Left kidney (tissue), 8 donors: ENCODE measurements at places on chromosomes 1 and 21. TPM values are rescaled to one million over a fixed set of nuclear protein-coding genes. Genes with fewer than 3 reads are reported as not detected.

DNA sequence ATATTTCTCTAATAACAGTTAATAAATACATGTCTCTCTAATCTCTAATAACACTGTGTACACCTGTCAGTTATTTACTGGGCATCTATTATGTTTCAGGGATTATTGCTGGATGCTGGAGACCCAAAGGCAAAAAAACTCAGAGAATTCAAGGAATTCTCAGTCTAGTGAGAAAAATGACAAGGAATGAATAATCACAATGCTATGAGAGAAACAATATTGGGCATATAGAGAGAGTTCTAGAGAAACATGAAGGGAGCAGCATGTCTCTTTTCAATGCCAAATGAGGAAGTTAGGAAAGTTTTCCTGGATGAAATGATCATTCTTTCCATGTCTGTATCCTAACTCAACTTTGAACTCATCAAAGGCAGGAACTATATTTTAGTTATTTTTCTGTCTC is 82.8 kb downstream of the TNFSF18 start:
- DNase-seq: no peak

DNA sequence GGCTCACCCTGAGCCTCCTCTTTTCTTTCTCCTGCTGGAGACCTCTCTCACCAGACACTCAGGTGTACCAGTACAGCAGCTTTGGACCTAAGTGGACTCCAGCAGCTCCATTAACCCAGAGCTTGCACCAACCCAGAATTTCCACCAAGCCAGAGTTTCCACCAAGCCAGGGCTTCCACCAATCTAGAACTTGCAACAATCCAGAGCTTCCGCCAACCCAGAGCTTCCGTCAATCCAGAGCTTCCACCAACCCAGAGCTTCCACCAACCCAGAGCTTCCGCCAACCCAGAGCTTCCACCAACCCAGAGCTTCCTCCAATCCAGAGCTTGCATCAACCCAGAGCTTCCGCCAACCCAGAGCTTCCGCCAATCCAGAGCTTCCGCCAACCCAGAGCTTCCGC is 23.2 kb downstream of the CRYAA start:
- no peak for DNase-seq

DNA sequence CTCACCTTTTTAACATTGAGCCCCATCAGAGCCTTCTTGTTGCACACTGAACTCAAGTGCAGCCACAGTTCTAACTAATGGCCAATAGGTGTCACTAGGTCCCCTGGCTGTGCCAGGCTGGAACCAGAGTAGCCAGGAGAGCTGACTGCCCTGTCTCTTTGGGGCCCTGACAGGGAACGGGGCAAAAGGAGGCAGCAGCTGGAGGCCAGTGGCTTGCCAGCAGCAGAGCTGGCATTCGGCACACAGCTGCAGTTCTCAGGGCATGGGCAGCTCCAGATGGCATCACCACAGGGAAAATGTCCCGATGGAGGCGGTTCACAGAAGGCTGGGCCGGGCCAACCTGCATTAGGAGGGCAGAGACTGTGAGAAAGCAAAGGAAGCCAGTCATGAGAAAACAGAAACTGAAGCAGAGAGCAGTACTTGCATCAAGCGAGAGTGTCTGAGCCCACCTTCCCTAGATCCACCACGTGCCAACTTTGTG is 188.6 kb downstream of the FCRL5 start:
- peak; percentile 8 for DNase-seq

- DNase-seq: no peak
Observed at GRCh38 chr1:53547231-53547790, 88.1 kb downstream of the DMRTB1 start.

DNA sequence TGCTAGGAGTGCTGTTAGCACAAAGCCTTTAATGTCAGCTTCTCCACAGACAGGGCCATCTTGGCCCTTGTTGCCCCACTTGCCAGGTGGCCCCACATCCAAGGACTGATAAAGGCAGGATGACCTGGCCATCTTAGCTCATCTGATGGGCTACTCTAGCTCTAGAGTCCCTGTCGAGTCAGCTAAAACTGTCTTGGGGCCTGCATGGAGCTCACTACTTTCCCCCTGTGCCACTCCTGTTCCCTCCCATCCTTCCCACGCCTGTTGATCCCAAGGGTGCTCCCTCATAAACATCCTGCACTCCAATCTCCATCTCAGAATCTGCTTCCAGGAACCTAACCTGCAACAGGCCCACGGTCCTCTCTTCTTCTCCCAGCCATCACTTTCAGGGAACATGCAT is 652 bp upstream of the GPX7 start:
- no peak for DNase-seq

DNA sequence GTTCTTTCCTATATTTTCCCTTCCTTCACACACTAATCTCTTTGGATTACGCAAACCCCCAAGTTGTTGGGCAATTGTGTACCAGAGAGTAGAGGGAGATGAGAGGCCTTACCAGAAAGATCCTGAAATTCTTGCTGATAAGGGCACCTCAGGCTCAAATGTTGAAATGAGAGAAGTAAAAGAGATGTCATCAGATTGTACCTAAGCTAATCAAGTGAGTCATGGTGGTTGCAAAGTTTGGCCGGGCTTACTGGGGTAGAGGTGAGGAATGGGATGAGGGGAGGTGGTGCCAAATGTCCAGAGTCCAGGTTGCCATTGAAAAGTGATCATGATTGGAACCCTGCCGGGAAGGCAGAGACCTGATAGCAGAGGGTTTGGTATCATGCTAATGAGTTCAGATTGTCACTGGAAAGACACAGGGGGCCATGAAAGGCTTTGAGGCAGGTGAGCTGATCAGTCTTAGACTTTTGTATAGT is 43.1 kb downstream of the OPTC start:
- DNase-seq: no peak

The ODF2L gene
- polyA plus RNA-seq: 83.2 TPM

The MMEL1 gene
- polyA plus RNA-seq: 1.6 TPM

The MMP23B gene
- 14.9 TPM for polyA plus RNA-seq
